ENCODE measurements at places on chromosomes 11 and 22. TPM values are rescaled to one million over a fixed set of nuclear protein-coding genes. Genes with fewer than 3 reads are reported as not detected.

- DNase-seq, result peak; percentile 42
Observed at GRCh38 chr22:21455334-21456089, 11.7 kb upstream of the TMEM191C start.

DNA sequence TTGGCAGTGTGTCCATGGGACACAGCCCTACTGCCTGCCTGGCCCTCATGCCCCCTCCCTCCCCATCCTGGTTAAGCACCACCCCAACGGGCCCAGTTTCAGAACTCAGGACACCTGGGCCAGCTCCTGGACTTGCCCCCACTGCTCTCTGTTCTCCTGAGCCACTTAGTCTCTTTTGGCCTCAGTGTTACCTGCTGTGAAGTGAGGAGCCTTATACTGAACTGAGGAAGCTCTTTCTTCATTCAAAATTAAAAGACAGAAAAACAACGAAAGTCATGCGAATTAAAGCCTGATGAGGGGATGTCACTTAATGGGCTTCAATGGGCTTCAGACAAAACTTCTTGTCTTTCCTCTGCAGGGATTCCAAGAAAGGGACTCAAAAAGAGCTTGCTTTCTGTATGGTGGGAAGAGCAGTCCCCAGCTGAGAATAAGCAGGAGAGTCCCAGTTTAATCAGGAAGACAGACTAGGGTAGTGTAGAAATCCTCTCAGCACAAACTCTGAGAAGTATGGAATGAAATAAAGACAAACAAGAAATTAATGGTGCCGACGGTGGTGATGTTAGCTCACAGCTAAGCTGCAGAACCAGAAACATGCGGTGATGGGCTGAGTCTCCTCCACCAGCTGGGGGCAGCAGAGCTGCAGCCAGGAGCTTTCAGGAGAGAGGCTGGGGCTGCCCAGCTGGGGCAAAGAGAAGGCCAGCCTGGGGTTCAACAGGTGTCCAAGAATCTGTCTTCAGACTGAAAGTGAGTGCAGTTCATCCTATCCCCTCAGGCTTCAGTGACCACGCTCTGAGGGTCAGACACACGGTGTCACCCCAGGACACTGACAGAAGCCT lies 101.0 kb downstream of the GGTLC2 start:
- DNase-seq, result peak; percentile 43

GRCh38 chr22:36775586-36775963 lies 344 bp downstream of the IFT27 start:
- DNase-seq, result no peak

DNA sequence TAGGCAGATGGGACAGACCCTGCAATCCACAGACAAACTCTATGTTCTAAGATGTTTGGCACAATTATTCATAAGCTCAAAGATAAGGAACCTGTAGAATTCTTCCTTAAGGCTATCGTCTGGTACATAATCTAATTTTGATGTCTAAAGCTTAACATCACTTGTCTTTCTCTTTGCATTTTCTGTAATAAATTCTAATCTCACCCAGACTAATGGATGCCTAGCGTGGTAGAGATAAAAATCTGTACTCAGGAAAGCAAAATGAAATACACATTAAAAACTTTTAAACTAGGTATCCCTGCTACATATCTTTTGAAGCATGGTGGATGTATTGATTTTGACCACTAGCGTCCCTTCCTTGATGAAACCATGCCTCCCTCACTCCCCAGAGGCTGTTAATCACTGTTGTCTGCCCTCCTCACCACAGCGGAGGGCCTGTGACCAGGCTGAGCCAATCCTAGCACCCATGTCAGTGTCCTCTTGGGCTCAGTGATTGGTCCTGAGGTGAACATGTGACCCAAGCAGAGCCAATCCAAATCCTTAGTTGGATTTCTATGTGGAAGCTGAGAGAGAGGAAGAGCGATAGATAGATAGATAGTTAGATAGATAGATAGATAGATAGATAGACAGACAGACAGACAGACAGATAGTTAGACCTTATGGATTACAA lies 82.2 kb upstream of the GRK3 start:
- DNase-seq, result no peak

DNA sequence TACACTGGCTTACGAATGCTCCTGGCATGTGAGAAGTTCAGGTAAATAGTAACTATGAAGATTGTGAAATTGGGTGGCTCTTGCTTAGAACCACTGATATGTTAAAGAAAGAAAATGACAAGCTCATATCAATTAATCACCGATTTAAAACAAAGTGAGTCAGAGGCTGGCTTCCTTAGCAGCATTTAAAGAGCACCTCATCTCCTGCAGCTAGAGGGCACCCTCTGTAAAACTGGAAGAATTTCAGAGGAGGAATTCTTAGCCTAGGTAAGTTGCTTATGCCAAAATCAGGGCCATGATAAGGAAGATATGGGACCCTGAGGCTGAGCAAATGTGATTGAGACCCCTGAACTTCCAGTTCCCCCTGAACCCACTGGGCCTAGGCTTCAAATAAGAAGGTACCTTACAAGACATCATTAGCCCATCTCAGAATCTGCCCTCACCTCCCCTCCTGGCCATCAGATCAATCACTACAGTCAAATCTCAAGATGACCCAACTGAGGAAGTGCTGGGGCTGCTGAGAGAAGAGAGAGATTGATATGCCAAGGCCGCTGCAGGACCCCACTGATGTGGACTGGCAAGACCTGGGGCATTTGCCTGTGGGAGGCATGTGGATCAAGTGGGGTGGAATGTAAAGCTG lies 8.6 kb upstream of the CD3E start:
- no peak for DNase-seq

- DNase-seq, result peak; percentile 47
Observed at GRCh38 chr22:33209930-33210784, 152.0 kb upstream of the SYN3 start.

- no peak for DNase-seq
Observed at GRCh38 chr11:100631316-100631715, 55.8 kb upstream of the ARHGAP42 start.

GRCh38 chr11:15884777-15885540 lies 471.4 kb downstream of the SOX6 start:
- no peak for DNase-seq

Gene ACRV1
- total RNA-seq, result not detected

DNA sequence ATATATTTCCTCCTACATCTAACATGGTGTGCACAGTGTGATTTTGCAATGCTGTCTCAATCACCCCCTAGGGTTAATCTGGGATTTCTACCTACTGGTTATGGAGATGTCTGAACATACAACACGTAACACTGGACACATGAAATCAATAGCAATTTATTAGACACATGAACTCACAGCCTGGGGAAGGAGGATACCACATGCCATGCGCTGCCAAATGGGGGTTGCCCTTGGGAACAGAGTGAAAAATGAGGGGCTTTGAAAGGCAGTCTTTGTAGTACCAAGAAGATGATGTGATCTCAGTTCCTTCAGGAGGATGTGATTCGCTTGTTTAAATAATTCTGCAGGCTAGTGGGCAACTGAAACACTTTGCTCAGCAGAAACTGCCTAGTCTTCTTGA lies 253.6 kb upstream of the LRRC4C start:
- DNase-seq, result no peak

Gene HPX
- not detected for total RNA-seq

Gene OR52E8
- not detected for total RNA-seq

GRCh38 chr11:110286298-110287040 lies 9.9 kb downstream of the RDX start:
- DNase-seq, result no peak

- DNase-seq, result no peak
Observed at GRCh38 chr11:1776944-1777715, 13.4 kb upstream of the CTSD start.

GRCh38 chr11:911031-911889 lies 650 bp upstream of the CHID1 start:
- DNase-seq, result peak; percentile 50

DNA sequence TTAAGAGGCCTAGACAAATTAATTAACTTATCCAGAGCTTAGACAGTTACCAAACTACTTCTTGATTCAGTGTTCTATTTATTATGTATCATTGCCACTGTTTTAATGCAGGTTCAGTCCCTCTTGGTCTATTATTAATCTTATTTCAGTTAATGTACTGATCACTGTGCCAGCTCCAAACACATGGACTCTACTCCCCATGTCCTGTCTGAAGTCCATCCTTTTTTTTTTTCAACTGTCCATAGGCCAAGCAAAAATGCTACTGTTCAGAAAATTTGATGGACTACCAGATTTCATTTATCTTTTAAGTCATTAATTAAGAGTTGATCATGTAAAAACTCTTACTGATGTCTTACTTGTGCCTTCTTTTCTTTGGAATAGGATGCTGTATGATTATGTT lies 11.9 kb downstream of the POLD3 start:
- DNase-seq, result no peak

Gene IGSF22
- total RNA-seq, result not detected

Gene OR2AG2
- total RNA-seq, result not detected

Gene SHANK2
- 10.7 TPM for total RNA-seq

Gene C11orf54
- 12.8 TPM for total RNA-seq

GRCh38 chr11:35305670-35306382 lies 113.5 kb downstream of the SLC1A2 start:
- DNase-seq, result peak; percentile 49

DNA sequence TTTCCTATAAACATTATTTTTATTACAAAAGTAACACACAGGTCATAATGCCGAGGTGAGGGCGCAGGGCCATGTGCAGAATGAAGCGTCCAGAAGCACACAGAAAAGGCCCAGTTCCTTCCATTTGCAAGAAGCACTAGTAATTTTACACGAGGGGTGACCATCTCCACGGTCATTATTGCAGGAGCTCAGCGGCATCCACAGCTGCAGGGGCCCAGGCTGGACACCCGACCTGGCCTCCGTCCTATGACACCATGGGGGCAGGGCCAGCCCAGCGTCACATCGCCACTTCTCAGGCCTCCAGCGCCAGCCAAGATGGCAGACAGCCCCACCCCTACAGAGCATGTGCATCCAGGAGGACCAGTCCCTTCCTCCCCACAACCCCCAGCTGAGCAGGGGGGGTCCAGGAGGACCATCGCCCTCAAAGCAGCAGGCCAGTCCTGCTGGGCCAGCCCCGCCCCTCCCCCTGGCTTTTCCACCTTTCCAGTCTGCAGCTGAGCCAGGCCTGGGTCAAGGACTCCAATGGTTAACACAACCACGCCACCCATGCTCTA lies 3.5 kb downstream of the IGF2 start:
- no peak for DNase-seq

GRCh38 chr11:96235751-96236150 lies 107.2 kb downstream of the MAML2 start:
- DNase-seq, result no peak

Gene GRK3
- 6.3 TPM for total RNA-seq

Gene SCGB1A1
- not detected for total RNA-seq

Gene ELFN2
- not detected for total RNA-seq

- DNase-seq, result no peak
Observed at GRCh38 chr22:44576311-44577260, 78.6 kb upstream of the RTL6 start.

DNA sequence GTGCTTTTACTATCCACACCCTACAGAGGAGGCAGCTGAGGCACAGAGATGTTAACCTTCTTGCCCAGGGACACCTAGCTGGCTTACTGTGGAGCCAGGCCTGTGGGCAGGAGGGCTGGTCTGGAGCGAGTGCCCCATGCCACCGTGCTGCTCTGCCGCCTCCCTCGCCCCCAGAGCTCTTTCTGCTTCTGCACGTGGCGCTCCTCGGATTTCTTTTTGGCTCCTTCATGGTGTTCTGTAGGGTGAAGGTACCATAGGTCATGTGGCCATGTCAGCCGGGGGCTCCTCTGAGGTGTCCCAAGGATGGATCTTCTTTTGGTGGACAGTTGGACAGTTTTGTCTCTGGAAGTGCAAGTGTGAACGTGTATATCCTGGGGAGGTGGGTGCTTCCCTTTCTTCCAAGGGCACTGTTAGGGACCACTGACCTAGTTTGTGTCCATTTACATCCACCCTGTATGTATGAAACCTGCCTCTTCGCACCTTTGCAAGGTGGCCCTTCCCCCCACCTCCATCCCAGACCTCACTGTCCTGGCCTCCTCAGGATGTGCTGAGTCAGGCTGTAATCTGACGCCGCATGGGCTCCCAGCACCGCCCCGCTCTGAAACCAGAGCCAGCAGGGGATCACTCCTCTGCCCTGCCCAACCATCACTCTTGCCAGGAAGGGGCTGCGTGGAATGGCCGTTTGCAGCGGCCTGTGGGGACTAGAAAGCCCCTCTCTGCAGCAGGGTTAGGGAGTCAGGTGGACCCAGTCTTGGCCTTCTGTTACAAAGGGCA lies 31.7 kb downstream of the POLR3H start:
- DNase-seq, result no peak

GRCh38 chr11:67588136-67588503 lies 4.5 kb downstream of the GSTP1 start:
- no peak for DNase-seq

Gene SCARF2
- 50.5 TPM for total RNA-seq

GRCh38 chr11:48104568-48104924 lies 112.1 kb upstream of the OR4B1 start:
- no peak for DNase-seq

DNA sequence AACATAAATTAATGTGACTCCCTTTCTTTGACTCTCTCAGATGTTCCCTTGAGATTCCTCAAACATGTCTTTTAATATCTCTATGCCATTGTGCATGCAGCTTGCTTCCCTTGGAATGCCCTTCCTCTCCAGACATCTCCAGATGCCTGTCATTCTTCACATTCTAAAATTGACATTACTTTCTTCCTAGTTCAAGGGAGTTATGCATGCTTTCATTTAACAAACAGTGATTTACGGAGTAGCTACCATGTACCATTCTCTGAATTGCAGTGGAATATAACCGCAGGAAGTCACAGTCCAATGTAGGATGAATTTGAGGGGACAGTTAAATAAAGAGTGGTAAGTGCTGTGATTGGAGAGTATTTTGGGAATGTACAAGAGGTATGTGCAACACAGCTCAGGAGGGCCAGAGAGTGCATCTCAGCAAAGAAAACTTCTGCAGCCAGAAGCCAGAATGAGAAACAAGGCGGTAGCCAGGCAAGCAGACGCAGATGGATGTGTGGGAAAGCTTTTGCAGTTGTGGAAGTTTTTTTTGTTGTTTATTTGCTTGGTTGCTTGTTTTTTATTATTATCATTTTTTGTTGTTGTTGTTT lies 18.7 kb downstream of the MMP10 start:
- peak; percentile 48 for DNase-seq

Gene HBB
- not detected for total RNA-seq

All from SJSA1 (cell line).